MCF 10A (cell line): ENCODE measurements at places on chromosomes 16 and 17.
A peak's percentile ranks its signal among the peaks of the same experiment; 100 is the strongest.

DNA sequence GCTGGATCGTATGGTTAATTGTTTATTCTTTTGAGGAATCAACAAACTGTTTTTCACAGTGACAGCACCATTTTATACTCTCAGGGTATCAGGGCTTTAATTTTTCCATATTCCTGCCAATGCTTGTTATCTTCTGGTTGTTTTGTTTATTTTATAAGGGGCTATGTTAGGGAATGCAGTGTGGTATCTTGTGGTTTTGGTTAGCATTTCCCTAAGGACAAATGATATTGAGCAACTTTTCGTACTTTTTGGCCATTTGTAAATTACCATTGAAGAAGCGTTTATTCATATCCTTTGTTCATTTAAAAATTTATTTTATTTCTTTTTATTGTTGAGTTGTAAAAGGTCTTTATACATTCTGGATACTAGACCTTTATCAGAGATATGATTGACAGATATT, 322.0 kb upstream of the SALL1 start:
- peak; percentile 6 for DNase-seq

DNA sequence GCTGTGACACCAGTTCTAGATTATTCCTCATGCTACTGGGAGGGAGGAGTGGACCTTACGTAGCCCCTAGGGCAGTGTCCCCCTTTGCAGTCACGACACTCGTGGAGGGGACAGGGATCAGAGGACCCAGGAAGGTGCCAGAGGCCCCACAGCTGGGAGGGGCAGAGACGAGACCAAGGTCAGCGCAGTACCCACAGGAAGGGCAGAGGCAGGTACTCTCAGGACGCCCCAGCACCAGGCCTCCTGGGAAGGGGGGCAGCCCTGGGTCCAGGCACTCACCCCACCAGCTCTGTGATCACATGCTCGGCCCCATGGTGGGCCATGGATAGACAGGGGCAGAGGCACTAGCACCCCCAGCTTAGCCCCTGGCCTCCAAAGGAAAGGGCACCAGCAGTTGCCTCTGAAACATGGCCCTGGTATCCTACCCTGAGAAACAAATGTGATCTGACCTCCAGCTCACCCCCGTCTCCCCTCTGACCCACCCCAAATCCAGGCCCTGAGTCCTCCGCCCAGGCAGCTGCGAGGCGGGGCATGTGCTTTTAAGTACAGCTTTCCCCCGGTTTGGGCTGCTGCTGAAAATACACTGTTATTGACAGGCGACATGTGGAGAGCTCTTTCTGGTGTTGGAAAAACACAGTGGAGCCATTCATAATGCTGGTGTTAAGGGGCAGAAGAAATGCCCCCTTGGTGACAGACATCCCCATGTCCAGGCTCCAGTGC, 361.9 kb downstream of the C16orf95 start:
- DNase-seq: no peak

DNA sequence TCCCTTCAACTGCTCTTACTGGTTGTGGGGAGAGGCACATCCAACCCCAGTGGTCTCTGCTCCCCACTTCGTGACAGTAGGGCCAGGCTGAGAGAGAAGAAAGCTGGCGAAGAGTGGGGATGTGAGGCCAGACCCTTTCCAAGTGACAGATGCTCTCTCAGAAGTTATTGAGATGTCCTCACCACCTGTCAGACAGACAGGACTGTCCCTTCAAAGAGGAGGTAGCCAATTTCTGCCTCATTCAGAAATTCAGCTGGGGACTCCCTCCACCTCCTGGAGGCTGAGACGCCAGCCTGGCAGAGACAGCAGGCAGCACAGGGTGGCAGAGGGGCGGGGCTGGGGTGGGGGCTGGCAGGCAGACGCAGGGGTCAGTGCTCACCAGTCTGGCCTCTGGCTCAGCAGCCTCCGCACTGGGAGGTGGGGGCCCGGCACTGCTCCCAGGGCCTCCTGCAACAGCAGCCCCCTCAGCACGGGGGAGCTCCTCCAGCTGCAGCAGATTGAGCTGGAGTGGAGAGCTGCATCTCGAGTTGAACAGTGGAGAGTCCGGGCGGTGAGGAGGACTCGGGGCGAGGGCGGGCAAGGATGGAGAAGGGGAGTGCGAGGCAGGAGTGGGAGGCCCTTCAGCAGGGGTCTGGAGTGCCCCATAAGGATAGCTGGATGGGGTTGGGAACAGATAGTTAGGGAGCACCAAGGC, 9.2 kb downstream of the PER1 start:
- no peak for DNase-seq

DNA sequence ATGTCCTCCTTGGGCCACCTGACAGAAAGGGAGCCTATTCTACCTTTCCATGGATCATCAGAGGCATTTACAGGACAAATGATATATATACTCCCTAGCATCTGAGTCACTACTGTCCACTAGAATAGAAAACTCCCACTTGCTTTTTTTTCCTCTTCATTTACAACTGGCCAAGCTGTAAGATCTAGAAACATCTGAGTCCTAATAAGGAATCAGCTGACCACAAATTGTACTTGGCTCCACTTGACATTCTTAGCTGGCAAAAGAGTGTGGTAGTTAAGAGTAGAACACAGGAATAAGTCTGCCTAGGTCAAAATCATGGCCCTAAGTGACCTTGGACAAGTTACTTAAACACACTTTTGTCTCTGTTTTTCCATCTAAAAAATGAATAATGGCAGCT, 5.2 kb downstream of the RUSF1 start:
- no peak for DNase-seq

DNA sequence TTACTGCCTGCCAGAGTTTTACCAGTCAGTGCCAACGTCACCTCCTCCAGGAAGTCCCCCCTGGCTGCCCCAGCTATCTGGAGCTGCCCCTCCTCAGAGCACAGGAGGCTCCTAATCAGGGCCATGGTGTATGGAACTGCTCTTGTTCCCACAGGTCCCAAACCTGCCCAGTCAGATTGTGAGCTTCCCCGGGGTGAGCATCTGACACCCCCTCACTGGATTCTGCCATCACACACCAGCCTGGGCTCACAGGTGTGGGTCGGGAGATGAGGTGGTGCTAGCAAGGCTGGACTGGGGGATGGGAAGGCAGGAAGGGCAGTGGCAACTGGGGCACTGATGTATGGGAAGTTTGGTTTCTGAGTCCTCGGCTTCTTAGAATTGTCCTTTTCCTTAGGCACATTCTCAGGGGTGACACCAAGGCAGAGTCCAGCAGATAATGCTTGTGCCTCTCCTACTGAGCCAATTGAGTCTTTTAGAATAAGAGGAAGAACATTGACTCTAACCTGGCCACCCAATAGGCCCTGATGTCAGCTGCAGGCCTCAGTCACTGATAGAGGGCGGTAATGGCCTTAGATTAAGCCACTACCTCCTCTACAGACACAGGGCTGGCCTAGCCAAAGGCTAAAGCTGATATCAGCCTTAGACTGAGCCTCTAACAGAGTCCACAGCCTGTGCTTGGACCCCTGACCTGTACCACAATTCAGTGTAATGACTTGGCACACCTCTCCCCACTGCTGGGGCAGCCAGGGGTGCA, 107.9 kb downstream of the WSCD1 start:
- DNase-seq: no peak

- DNase-seq: no peak
These were observed 8.8 kb downstream of the WFDC1 start for GRCh38 chr16:84303516-84303915.

DNA sequence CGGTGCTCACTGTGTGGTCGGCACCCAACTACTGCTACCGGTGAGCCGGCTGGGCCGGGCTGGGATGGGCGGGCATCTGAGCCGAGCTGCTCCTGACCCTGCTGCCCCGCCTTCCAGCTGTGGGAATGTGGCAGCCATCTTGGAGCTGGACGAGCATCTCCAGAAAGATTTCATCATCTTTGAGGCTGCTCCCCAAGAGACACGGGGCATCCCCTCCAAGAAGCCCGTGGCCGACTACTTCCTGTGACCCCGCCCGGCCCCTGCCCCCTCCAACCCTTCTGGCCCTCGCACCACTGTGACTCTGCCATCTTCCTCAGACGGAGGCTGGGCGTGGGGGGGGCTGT, 6.9 kb downstream of the TBX6 start:
- no peak for DNase-seq

DNA sequence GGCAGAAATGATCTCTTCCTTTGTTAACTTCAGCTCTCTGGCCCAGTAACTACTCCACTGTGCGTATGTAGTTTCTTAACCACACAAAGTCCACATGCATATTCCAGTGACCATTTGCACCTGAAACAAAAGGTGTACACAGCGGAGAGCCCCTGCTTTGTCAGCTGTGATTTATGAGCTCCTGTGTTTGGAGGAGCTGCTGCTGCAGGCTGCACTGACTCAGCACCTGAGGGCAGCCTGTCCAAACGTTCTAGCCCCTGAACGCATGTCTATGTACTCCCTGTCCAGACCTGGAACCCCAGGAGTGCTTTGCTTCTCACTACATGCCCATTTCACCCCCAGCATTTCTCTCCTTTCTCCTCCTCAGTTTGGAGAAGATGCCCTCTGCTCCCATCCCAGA, 216.1 kb downstream of the ABCC12 start:
- DNase-seq: peak; percentile 1

GRCh38 chr17:63481488-63481870, 4.6 kb downstream of the ACE start:
- no peak for DNase-seq

- DNase-seq: peak; percentile 45
These were observed 40.3 kb upstream of the TNRC6A start for GRCh38 chr16:24689128-24689527.

GRCh38 chr17:50550661-50551432, 3.9 kb downstream of the SPATA20 start:
- peak; percentile 64 for DNase-seq

DNA sequence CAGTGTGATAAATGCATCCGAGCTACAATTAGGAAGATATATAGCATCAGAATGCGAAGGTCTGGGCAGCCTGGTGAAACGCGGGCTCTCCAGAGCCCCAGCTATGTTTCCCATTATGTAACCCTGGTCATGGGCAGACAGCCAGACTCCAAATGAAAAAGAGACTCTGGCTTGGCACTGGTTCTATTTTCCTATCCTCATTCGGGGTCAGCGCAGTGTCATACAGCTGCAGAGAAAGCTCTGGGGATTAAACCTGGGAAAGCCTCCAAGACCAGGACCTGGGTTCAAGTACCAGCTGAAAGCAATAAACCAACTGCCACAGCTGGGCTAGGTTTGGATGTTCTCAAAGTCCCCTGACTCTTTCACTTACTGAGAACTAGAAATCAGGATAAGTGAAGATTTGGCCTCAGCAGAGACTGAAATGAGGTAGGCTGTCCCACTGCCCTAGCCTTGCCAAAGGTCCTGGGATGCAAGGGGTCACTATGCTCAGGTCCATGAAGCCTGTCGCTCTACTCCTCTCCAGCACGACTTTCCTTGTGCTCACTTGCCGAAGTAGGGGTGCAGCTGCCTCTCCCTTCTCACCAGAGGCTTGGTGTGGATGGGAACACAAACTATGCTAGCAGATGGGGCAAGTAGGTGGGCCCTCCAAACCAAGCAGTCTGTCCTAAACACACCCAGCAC, 123.8 kb downstream of the SMG6 start:
- peak; percentile 89 for DNase-seq

DNA sequence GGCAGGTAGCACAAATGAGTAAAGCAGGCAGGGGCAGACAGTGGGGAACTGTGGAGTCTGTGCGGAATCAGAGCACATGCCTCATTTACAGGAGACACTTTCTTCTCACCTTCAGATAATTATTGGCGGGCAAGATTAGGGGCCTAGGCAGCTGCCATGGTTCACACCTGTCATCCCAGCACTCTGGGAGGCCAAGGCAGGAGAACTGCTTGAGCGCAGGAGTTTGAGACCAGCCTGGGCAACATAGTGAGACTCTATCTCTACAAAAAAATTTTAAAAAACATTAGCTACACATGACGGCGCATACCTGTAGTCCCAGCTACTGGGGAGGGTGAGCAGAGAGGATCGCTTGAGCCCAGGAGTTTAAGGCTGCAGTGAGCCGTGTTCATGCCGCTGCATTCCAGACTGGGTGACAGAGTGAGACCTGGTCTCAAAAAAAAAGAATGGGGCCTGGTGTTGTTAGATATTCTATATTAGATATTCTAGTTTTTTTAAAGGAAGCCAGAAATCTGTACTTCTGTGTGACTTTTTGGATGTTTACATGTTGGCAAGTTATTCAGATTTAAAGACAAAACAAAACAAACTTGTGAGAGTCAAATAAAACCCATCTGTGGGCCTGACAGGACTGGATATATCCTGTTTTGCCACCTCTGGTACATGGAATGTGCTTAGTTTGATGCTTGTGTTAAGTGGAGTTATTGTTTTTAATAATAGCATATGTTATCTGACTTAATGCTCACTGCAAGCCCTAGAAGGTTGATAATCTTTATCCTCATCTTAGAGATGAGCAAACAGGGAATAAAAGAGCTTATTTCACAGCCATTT, 4.9 kb upstream of the LPCAT2 start:
- no peak for DNase-seq

GRCh38 chr17:50458270-50458669, 10.4 kb downstream of the CHAD start:
- DNase-seq: peak; percentile 38

DNA sequence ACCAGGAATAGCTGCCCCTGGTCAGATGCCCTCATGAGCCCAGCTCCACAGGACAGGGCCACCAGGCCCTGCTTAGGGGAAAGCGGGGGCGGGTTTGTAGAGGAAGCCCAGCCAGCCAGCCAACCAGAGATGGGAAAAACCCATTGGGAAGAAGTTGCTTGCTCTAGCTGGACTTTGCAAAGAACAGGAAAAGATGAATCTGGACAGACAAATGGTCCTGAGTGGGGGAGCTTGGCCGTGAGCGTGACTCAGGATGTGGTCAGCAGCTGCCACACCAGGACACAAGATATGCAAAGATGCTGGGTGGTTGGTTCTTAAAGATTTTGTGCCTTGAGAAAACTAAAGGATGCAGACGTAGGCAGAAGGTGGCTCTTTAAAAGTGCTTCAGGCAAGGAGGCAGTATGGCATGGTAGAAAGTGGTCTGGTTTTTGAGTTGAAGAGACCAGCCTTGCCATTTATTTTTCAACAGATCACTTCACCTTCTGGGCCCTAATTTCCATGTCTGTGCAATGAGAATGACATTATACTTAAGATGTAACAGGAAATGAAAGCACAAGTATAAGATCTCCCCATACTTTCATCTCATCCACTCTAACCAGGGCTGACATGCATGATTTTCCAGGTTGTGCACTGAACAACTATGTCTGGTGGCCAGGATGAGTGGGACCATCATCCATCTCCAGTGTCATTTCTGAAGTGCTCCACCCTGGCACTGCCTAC, 27.8 kb upstream of the HEATR6 start:
- DNase-seq: no peak

GRCh38 chr16:2828876-2829430, 1.1 kb upstream of the ZG16B start:
- no peak for DNase-seq

DNA sequence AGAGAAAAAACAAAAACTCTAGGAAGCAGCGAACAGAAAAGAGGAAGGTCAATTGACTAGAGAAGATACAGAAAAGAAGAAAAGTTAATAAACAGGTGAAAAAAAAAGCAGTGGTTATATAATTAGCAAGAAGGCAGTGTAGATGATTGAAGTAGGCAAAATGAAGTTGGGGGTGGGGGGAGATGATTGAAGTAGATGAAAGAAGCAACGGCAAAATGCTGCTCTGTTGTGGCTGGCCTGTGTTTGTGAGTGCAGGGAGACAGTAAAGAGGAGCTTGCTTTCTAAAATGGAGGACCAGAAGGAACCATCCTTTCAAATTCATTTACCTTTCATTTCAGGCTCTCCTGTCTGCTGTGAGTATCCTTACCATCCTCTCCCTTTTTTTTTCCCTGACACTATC, 3.6 kb downstream of the EVI2B start:
- no peak for DNase-seq
